ENCODE measurements at places on chromosomes 1 and 21.

- no peak for DNase-seq
Measured at GRCh38 chr1:170714163-170714562, 50.2 kb downstream of the PRRX1 start.

- no peak for DNase-seq
Measured at GRCh38 chr1:4730078-4730477, 75.7 kb downstream of the AJAP1 start.

DNA sequence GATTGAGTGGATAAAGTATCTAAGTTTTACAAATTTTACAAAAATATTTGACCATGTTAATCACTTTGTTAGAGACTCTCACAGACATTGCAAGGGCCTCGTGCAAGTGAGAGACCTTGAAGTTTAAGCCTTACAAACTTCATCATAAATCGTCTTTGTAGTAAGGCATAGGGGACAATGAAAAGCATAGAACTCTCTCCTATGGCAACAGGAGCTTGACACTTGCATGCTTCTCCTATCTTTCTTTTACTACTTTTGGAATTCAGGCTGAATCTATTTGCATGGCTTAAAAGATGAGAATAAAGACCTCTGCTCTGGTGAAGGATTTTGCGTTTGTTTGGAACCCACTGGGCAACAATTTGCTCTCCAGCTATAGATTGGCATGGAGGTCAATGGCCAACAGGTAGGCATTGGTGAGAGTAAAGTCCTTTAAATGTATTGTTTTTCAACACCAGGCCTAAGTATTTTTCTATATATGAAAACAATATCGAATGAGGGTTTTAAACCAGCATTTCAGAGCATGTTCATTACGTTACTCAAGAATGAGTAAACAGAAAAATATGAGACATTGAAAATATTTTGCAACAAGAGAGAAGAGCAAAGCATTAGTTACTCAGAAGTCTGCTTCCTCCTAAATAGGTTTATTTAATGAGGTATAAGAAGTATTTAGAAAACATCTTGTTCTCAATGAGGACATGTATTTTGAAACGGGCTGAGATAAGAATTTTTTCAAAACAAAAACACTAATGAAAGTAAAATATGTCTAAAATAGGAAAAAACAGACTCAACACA lies 192.2 kb downstream of the TGFB2 start:
- no peak for DNase-seq

- DNase-seq: no peak
Measured at GRCh38 chr1:156444407-156445001, 56.1 kb downstream of the MEF2D start.

GRCh38 chr1:212247179-212247721 lies 38.0 kb upstream of the PPP2R5A start:
- peak; percentile 12 for DNase-seq

DNA sequence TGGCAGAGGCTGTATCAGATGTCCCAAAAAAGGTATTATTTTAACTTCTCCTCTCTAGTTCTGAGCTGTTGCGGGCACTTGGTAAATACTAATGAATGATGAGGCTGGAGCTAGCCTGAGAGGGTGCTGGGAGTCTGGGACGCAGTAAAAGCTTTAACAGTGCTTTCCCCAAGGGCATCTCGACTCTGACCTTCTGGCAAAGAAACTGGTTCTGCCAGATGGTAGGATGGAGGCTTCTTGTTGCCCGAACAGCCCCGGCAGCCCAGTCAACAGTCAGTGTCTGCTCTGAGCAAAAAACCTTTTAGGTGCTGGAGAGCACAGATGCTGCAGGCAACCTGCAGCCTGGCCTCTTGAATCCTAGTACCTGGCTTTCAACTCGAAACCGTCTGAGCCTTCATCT lies 2.5 kb upstream of the PNRC2 start:
- DNase-seq: no peak

DNA sequence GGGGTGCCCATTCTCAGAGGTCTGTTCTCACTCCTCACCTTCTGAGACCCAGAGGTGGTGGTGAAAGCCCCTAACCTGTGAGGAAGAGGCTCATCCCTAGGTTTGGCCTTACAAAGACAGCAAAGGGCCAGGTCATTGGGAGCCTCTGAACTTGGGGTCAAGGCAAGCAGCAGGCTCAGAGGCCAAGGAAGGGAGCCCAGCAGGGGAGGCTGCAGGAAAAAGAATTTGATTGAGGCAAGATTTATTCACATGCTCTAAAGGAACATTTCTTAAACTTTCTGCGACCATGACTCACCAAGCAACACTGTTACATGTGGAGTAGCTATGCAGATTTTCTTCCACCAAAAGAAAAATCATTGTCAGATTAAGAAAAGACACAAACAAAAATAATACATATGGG lies 132.5 kb upstream of the SYT6 start:
- DNase-seq: no peak

DNA sequence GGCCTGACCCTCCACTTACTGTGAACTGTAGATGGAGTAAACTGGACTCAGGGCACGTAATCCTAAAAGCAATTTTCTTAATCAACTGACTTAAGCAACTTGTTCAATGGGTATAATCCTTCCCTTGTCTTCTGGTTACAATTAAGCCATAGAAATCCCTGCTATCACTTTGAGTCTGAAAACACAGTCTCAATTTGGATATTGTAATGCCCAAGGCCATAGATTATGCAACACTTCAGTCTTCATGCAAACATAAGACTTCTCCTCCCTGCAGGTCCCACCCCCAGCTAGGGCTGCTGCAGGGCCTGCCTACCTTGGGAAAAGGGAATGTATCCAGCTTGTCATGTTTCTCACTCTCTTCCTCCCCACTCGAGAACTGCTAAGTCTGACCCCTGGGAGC lies 6.2 kb upstream of the SLC5A9 start:
- DNase-seq: no peak

DNA sequence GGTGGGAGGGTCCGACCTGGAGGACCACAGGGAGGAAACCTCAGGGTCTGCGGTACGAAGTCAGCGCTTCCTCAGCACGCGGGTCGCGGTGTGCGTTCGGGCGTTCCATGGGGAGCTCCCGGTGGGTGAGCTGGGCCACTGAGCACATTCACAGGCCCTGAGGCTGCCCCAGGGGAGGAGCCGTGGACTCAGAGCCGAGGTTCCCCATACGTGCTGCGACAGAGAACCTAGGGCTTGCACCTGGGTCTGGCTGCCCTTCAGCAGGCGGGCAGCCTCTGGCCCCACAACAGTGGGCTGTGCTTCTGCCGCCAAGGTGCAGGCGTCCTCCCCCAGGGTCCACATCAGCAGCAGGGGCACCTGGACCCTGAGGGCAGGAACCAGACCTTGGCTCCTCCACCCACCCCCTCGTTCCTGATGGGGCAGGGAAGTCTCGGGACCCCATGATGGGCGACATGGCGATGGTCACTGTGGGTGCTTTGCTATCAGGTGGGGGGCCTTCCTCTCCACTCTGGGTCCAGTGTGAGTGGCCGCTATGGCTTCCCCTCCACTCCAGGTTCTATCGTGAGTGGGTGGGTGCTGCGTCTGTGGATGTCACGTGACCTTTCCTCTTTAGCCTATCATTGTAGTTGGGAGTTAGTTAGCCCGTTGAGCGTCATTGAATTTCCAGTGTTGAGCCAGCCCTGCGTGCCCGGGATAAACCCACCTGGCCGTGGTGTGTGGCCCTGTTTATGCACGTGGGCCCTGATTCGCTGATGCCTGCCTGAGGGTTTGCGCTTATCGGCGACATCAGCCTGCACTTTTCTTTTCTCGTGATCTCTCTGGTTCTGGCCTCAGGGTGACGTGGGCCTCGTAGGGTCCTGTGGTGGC lies 27.9 kb downstream of the FTCD start:
- no peak for DNase-seq

- DNase-seq: no peak
Measured at GRCh38 chr1:220926146-220926545, 46.9 kb downstream of the HLX start.

DNA sequence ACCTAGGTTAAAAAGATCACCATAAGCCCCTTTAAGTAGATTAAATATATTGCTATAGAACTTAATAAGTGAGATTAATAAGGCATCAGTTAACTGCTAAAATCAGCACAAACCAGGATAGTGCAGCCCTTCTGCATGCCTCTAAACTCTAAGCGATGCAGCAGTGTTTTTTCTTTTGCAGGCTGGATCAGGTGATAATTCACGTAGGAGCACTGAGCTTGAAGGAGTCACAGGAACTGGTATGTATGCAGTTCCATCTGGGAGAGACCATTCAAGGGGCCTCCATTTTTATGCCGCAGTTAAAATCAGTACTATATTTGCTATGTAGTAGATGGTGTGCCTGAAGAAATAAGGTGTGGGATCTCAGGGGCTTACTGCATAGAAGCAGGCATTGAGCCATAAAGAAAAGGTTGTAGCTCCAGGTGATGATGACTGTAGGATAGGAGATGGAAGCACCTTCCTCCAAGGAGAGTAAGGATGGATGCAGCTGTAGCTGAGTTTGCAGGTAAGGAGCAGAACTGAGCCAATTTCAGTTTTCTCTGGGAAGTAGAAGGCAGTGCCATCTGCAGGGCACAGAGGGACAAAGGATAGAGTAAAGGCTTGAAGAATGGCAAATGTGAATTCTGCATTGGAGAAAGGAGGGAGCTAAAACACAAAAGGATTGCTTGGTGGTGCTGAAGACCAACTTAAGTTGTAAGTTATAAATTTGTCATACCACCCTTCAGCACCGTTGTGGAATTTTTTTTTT lies 22.6 kb downstream of the NPL start:
- DNase-seq: no peak

DNA sequence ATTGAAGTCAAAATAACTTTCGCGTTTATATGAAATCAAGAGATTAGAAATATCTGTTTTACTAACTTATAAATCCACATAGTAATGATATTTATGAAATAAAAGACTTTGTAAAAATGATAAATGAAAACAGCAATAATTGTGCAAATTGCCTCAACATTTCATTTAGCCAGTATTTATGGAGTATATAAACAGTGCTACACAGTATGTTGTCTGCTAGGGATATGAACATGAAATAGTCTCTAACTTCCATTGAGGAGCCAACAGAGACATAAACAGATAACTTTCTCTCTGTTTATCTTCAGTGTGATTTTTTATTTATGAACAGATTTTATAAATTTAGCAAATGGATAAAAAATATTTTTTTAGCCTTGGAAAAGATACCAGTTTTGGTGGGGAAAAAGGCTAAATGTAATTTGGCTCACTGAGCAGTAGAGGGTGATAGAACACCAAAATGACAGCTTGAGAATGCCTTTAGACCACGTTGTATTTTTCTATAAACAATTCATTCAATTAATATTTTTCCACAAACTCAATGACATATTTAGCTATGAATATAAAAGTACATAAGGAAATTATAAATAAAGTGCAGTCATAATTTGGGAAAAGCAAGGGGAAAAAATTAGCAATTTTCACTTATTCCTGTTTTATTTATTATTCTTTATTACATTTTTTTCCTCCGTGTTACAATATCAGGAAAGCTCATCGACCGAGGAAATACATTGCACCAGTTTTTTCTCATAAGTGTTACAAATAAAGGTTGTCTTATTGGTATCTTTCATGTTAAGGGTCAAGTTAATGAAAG lies 47.5 kb upstream of the EEIG2 start:
- peak; percentile 36 for DNase-seq

GRCh38 chr1:236275586-236275985 lies 6.2 kb downstream of the ERO1B start:
- no peak for DNase-seq

DNA sequence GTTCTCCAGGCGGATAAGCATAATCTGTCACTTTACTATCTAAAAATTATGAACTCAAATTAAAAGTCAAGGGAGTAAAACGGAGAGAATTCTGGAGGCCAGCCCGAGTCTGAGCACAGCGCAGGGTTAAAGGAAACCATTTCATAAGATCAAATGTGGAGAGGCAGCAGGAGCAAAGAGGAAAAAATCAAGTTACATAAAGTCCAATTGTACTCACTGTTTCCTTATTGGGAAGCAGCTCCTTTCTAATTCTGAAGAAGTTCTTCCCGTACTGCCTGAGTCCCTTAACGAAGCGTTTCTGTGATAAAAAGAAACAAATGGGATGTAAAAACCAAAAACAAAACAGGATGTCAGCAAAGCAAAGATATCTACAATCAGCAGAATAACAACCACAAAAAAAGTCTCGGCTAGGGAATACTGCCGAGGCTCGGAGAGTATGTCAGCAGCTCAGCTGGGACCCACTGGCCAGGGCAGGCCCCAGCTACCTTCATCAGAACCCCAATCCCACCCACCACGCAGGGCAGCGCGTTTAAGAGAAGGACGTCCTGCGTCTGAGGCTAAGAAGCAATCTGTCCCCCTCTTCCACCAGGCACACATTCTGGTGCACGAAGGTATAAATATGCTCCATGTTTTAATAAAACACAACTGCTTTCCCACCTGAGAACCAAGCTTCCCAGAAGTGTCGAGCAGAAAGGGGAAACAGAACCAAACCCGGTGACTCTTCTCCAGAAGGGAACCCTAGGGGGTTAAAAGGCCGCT lies 104.8 kb downstream of the SLC45A1 start:
- DNase-seq: no peak

- no peak for DNase-seq
Measured at GRCh38 chr1:79398501-79398900, 392.0 kb upstream of the ADGRL4 start.

DNA sequence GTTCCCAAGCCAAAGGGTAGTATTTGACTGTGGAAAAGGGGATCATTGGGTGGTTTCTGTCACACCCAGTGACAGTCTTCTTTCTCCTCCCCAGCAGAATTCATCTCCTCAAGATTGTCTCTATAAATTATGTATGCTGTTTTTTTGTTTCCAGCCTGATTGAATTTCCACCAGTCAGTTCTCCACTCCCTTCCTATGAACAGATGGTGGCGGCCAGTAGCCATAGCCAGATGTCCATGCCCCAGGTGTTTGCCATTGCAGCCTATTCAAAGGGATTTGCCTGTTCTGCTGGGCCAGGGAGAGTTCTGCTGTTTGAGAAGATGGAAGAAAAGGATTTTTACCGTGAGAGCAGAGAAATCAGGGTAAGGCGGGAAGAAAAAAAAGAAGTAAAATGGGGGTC lies 12.9 kb downstream of the CFAP57 start:
- DNase-seq: no peak

- DNase-seq: no peak
Measured at GRCh38 chr1:238439511-238439910, 548.8 kb upstream of the ZP4 start.

DNA sequence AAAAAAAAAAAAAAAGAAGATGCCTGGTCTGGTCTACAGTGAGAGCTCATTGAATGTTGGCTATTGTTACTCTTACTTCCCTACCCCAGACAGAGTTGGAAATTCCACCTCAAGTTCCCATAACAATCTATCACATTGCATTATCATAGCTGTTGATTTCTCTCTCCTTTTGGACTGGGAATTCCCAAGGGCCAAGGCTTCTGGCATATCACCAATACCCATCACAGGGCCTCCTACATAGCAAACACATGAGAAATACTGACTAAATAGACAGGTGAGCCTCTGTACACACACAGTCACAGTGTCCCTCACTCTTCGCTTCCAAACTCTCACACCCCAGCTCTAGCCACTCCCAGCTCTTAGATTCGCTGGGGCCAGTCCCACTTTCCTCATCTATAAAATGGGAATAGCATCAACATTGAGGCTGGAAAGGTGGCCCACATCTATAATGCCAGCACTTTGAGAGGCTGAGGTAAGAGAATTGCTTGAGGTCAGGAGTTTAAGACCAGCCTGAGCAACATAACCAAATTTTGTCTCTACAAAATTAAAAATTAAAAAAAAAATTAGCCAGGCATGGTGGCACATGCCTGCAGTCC lies 6.4 kb downstream of the PTAFR start:
- DNase-seq: no peak

- DNase-seq: no peak
Measured at GRCh38 chr1:177451191-177451590, 280.4 kb downstream of the BRINP2 start.

GRCh38 chr1:86924324-86924960 lies 10.0 kb downstream of the HS2ST1 start:
- DNase-seq: no peak

GRCh38 chr1:110390692-110391245 lies at the start of gene SLC16A4:
SLC16A4 (minus strand) TSS chr1:110391026; CDS start chr1:110389323, 1,703 bp downstream.
- peak; percentile 49 for DNase-seq
